ENCODE measurements at places on chromosomes 3 and 15.

GRCh38 chr3:6132684-6133432, 728.1 kb upstream of the GRM7 start:
- no peak for DNase-seq

DNA sequence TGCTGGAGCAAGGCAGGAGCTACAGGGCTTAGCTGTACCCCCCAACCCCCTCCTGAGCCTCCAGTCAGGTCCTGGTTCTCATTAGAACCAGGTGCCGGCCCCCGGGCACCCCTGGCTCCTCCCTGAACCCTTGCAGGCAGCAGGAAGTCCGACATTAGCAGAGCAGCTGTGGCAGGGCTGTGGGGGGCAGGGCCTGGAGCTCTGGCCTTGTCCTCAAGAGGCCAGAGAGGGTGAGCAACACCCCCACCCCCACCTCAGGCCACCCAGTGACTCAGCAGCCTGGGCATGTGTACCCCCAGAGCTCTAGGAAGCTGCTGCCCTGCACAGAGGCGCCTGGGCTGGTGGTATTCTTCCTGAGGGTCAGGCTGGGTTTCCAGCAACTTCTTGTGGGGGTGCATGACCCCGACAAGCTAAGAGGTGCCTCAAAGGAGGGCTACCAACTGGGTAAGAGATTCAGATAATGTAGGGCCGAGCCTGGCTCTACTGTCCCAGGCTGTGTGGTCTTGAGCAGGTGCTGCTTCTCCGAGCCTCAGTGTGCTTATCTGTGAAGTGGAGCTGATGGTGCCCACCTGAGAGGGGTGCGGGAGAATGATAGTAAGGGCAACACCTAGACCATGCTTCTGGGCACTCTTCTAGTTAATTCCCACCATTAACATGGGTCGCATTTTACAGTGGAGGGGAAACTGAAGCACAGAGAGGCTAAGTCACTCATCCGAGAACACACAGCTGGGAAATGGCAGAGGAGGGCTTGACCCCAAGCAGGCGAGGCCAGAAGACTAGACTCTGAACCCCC, 16.0 kb downstream of the H1-8 start:
- no peak for DNase-seq

DNA sequence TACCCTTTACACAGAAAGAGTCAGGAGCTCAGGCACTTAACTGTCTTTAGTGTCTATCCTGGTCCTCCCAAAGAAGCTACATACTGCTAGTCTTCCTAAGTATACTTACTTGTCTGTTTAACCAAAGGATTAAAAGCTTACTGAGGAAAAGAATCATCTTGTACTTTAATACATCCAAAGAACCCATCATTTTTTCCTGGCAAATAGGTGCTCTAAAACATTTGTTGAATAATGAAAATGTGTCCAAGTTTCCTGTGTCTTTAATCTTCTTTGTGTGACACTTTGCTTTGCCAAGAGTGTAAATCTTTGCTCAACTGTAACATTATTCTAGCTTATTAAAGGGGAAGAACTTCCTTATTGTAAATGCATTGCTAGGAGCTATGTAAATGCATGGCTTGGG, 519.2 kb downstream of the OTOL1 start:
- DNase-seq, result no peak

DNA sequence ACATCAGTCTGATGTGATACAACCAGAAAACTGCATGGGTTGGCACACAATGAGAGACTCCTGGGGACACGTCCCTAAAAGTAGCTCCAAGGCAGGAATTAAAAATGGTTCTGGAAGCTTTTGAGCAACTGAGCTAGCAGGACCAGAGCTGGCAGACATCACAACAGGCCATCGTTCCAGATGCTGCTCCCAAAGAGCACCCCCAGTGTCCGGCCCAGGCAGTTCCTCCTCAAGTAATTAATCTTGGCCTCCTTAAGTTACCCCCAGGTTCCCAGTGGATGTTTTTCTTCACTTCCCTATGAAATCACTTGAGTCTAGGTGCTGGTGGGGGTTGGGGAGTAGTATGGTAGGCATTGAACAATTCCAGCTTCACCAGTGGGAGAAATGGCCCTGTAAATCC, 711.6 kb downstream of the MECOM start:
- DNase-seq, result no peak

GRCh38 chr3:143375698-143376097, 256.1 kb downstream of the CHST2 start:
- no peak for DNase-seq

DNA sequence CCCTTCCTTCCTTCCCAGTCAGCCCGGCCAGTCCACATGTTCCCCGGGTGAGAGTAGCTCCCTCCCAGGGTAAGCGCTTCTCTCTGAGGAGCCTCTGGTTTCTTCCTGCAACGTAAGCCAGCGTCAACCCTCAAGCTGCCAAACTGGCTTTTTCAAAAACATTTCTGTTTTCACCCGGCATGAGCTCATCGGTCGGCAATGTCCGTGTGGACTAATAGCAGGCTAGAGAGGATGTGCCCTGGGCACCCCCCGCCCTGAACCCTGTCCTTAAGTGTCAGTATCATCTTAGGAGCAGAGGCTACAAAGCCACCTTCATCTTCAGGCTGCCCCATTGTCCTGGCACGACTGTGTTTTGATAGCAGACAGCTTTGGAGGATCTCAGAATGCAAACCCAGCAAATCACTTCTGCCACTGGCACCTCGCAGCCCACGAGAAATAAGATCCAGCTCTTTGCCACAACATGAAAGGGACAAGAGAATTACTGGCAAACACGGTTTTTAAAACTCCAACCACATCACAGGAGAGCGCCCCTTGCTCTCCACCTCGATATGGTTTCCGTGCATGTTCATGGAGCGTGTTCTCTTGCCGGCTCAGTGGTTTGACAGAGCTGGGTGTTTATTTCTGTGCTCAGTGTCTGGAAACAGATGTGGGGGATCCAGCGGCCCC, 9.9 kb downstream of the ALDH1A3 start:
- DNase-seq, result no peak

DNA sequence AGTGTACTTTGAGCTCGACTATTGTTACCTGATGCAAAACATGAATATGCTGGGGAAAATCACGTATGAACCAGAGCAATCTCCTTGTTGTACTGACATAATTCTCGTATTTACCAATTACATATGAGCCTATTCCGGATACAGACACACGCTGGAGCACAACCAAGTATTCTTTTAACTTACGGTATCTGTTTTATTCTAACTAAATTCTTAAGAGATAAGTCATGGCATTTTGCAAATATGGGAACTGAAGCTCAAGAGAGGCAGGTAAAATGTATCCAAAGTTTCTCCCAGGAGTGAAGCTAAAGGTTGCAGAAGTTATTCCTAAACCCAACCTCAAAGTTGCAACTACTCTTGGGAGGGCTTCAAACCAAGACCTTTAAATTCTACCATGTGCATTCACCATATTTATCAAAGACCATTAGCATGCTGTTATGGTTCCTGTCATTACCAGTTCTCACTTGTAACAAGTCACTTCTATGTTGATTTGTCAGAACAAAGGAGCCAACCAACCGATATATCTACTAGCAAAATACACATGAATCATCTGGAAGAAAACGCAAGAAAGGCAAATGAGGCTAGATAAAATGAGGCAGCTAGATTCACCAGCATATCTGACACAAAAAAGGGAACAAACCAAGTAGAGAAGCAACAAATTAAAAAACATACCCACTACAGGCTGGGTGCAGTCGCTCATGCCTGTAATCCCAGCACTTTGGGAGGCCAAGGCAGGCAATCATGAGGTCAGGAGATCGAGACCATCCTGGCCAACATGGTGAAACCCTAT, 17.8 kb downstream of the TBL1XR1 start:
- DNase-seq, result no peak

DNA sequence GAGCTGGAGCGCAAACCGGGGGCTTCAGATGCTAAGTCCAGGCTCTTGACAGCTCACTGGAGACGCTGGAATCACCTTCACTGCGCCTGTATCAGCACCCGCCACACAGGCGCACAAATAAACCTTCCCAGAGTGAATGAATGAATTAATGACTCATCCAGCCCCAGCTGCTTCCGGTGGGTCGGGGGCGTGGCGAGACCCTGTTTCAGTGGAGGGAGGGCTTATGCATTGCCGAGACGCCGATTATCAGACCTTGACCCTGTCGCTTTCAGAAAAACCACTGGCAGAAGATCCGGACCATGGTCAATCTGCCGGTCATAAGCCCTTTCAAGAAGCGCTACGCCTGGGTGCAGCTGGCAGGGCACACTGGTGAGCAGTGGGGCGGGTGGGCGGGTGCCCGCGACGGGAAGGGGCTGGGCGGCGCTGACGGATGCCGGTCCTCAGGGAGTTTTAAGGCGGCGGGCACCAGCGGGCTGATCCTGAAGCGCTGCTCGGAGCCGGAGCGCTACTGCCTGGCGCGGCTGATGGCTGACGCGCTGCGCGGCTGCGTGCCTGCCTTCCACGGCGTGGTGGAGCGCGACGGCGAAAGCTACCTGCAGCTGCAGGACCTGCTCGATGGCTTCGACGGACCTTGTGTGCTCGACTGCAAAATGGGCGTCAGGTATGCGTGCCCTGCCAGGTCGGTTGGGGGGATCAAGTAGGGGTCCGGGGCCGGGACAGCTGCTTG, 7.7 kb downstream of the ITPKA start:
- DNase-seq, result no peak

Data from caudate nucleus (tissue), 63 donors.